ENCODE measurements at places on chromosomes 12 and 14. TPM values are rescaled to one million over a fixed set of nuclear protein-coding genes. Genes with fewer than 3 reads are reported as not detected.
A peak's percentile ranks its signal among the peaks of the same experiment; 100 is the strongest.

The METTL1 gene
- 4.1 TPM for total RNA-seq

The CISTR gene
- not detected for total RNA-seq

The AKAP5 gene
- total RNA-seq = 3.2 TPM

DNA sequence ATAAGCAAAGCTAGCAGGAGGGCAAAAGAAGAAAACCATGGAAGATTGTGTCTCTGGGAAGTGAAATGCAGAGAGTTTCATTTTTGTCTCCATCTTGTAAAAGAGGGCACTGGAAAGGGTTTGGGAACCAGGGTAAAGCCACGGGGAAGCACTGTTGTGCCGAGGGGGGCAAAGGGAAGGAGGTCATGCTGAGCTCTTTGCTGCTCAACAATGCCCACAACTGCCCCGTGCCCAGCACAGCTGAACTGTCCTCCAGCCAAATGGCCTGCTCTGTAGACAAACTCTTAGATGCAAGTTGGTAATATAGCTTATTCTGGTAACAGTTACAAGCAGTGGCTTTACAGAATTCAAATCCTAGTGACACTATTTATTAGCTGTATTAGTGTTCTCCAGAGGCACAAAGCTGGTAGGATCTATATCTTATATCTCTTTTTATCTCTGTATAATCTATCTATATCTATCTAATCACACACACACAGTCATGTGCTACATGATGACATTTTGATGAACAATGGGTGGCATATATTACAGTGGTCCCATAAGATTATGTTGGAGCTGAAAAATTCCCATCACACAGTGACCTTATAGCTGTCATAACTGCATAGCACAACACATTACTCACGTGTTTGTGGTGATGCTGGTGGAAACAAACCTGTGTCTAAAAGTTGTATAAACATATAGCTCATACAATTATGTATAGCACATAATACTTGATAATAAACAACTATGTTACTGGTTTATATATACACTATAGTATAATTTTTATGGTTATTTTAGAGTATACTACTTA, 203.4 kb upstream of the DDHD1 start:
- no peak for DNase-seq

DNA sequence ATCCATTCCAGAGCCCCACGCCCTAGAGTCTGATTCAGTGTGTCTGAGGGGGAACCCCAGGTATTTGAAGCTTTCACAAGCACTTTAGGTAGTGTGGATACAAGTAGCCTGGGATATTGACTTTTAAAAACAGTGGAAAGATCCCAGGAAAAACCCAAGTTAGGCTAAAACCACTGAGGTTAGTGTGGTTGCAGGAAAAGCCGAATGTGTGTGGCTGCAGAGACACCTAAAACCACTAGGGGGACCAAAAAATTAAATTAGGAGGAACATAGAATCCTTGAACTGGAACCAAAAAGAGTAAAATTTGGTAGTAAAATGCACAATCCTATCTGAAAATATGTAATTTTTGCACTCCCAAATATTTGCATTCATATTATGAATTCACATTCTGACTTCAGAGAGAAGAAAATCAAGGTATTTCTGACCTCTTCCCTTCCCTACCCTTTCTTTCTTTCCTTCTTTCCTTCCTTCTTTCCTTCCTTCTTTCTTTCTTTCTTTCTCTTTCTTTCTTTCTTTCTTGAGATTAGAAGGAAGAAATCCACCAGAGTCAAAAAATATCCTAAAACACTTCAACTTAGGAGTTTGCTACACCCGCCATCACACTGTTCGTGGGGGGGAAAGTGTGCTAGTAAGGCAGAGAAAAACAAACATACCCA, 37.8 kb downstream of the SLCO1A2 start:
- no peak for DNase-seq

DNA sequence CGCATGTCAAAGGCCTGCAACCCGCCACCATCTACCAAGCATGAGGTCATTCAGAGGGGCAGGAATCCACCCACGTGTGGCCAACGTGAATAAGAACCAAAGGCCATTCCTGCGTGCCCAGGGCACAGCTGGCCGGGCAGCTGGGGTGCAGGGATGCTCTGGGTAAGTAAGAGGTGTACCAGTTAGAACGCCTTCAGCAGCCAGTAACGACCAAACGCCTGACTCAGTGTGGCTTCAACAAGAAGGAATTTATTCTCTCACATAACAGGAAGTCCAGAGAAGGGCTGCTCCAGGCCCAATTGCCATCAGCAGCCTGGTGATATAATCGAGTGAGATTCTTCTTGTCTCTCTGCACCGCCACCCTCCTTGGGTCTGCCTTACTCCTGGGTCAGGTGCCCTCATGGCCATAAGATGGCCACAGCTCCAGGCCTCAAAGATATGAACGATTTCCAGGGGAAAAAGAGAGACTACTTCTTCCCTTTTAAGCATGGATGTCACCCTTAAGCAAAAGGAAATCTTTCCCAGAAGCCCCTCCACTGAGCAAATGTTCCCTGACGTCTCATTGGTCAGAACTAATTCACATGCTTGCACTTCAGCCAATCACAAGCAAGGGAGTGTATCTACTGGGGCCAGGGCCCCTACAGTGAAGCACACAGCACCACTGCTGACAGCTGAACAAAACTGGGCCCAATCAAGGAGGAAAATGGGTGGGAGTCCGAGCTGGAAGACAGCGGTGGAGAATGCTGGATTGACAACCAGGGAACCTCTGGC, 7.3 kb downstream of the TTC7B start:
- DNase-seq = no peak

DNA sequence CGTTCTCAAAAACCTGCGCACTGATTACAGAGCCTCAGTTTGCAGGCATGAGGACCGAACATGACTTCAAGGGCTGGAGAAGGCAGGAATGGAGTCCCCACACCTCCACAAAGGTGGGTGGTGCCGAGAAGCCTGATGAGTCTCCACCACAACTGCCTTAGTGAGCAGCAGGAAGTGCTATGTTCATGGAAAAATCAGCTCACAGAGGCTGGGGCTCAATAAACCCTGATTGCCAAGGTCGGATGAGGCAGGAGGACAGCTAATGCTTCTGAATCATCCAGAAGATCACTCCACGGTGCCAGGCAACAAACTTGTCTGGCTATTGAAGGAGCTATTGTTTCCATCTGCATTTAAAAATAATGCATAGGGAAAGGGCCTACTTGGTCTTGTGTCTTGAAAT, 31.1 kb downstream of the APPL2 start:
- DNase-seq = no peak

DNA sequence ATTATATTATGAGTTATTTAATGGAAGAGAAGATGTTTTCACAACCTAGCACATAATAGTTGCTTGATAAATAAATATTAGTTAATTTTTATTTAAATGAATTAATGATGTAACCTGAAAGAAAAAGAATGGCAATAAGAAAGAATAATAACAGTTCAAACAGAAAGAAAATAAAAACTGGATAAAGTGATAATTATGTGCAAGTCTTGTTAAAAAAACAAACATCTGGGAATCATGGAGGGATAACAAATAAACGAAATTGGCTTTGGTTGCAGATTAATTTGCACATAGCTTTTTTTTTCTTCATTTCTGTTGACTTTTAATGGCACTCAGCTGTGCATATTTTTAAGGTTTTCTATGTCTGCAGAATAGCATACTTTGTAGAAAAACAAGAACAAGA, 23.4 kb upstream of the ABCD2 start:
- no peak for DNase-seq

GRCh38 chr14:35534873-35535482, 1.0 kb downstream of the INSM2 start:
- peak; percentile 59 for DNase-seq

GRCh38 chr12:49698619-49699545, 8.3 kb downstream of the FMNL3 start:
- peak; percentile 21 for DNase-seq

Measured in transverse colon (tissue), 4 donors.